ENCODE measurements at places on chromosomes 6 and 20.

DNA sequence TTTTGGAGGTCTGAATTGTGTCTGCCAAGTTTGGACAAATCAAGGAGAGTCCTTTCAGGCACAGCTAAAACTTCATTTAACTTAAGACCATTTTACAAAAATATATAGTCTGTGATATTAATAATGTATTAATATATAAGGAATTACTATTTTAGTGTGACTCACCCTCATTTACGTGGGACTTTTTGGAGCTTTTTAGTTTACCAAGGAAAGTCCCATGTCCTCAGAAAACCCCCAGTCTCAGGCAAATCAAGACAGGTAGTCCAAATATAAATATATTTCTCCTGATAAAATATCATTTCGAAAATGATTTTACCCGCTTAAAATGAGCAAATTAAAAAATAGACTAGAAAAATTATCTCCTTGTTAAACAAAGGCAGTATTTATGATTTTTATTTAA is 479.0 kb downstream of the PKHD1 start:
- no peak for DNase-seq

- no peak for DNase-seq
Measured at GRCh38 chr6:36586606-36587005, 7.6 kb upstream of the SRSF3 start.

GRCh38 chr20:19251506-19251905 is 39.1 kb downstream of the SLC24A3 start:
- no peak for DNase-seq

DNA sequence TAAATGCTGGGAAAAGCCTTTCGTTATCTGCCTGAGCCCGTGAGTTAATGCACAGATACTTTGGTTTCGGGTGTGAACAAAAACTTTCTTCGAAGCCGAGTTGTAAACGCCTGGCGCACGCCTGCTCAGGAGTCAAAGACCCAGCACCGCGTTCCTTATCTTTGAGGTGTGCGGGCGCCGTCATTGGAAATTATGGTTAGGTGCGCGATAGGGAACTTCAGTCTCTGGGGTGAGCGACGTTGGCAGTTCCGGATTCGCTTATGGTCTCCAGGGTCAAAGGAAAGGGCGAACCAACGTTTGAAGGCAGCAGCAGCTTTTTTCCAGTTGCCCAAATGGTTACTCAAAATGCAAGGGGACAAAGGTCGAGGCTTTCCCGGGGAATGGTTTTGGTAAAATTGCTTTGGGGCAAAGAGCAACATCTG is 853 bp downstream of the SLC22A3 start:
- no peak for DNase-seq

GRCh38 chr20:51331481-51331880 is 211.0 kb downstream of the NFATC2 start:
- no peak for DNase-seq

- no peak for DNase-seq
Measured at GRCh38 chr20:58670102-58670501, 19.0 kb downstream of the STX16 start.

DNA sequence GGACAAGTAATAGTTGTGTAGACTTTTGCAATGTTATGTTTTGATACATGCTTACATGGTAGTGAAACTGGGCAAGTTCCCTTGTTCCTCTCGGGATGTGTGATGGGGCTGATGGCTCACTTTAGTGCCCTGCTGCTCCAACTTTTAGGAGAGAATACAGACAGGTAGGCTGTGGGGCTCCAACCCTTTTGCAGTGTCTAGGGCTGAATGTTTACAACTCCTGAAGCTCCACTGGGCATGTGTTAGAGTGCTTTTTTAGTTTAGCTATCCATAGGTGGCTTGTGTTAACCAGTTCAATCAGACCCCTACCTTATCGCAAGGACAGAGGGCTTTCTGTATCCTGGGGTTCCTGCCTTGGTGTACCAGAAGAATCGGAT is 33.8 kb downstream of the SERPINB6 start:
- DNase-seq, result no peak

DNA sequence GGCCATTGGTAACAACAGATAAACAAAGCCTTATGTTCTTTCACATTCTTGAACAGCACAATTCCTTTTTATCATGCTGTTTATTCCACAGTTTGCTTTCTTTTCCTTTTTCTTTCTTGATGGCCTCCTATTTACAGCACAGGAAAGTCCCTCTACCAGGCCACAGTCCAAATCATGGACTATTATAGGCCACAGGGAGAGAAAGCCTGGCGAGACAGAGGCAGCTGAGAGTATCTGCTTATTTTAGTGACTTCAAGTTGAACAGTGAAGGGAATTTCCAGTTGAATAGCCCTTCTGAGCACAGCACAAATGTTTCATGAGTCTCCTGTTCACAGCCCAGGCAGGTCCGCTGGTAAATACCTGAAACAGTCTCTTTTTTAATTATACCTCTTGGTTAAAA is 263.7 kb upstream of the ARID1B start:
- no peak for DNase-seq

GRCh38 chr6:18507018-18507415 is 119.9 kb downstream of the RNF144B start:
- DNase-seq, result peak; percentile 88

- DNase-seq, result no peak
Measured at GRCh38 chr6:135328136-135328535, 147.0 kb downstream of the MYB start.

DNA sequence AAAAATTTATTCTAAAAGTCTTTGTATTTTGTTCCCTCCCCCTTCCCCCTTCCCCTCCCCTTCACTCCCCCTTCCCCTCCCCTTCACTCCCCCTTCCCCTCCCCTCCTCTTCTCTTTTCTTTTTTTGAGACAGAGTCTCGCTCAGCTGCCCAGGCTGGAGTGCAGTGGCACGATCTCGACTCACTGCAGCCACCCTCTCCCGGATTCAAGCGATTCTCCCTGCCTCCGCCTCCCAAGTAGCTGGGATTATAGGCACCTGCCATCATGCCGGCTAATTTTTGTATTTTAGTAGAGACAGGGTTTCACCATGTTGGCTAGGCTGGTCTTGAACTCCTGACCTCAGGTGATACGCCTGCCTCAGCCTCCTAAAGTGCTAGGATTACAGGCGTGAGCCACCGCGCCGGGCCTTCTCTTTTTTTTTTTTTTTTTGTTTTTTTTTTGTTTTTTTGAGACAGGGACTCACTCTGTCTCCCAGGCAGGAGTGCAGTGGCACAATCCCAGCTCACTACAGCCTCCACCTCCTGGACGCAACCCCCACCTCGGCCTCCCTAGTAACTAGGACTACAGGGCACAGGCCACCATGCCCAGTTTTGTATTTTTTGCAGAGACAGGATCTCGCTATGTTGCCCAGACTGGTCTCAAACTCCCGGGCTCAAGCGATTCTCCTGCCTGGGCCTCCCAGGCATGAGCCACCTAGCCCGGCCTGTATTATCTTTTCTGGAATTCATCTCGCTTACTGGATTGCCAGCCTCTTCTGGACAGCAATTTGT is 1.1 kb upstream of the AFG1L start:
- DNase-seq, result no peak

- DNase-seq, result no peak
Measured at GRCh38 chr20:10994991-10995700, 321.3 kb upstream of the JAG1 start.

GRCh38 chr6:138157986-138158638 is 3.6 kb upstream of the ARFGEF3 start:
- no peak for DNase-seq

GRCh38 chr6:72035486-72035885 is 149.1 kb downstream of the RIMS1 start:
- no peak for DNase-seq

- no peak for DNase-seq
Measured at GRCh38 chr6:149055195-149055899, 262.2 kb upstream of the TAB2 start.

GRCh38 chr6:43402820-43403219 is 24.5 kb upstream of the ABCC10 start:
- no peak for DNase-seq

DNA sequence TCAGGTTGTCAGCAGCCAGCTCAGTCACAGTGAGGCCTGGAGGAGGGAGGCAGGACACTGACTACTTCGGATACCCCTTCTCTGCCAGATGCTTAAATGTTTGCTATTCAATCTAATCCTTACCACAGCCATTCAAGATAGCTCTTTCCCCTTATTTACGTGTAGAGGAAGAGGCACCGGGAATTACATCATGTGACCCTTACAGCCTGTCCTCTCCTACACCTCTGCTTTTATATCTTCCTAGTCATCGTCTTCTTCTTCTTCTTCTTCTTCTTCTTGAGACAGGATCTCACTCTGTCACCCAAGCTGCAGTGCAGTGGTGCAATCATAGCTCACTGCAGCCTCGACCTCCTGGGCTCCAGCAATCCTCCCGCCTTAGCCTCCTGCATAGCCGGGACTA is 148.1 kb upstream of the NEDD9 start:
- DNase-seq, result no peak

DNA sequence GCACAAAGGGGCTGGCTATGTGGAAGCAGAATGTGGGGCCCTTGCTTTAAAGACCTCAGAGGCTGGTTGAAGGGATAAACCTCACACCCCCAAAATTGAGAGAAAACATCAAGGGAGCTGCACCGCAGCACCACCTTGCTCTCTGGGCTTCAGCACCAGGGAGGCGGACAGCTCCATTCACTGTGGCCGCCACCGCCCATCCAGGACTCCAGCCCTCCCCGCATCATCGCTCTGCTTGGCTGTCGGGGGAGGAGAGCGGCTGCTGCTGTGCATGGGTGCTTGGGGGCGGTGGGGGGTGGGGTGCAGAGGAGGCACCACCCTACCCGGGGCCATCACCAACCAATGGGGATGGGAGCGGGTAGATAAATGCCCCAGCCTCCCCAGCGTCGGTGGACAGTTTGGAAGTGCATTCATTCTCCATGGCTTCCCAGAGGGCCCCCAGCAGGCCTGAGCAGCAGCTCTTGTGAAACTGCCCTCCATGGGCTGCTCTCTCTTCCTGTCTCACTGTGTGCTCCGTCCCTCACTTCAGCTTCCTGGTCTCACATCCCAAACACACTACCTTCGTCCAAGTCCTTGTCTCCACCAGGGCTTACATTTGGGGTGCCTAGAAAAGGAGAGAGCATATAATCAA is 75.7 kb upstream of the BHLHE23 start:
- DNase-seq, result no peak

GRCh38 chr6:45074439-45074838 is 253.7 kb upstream of the RUNX2 start:
- DNase-seq, result no peak

GRCh38 chr6:48961781-48962415 is 501.2 kb downstream of the MMUT start:
- peak; percentile 16 for DNase-seq

DNA sequence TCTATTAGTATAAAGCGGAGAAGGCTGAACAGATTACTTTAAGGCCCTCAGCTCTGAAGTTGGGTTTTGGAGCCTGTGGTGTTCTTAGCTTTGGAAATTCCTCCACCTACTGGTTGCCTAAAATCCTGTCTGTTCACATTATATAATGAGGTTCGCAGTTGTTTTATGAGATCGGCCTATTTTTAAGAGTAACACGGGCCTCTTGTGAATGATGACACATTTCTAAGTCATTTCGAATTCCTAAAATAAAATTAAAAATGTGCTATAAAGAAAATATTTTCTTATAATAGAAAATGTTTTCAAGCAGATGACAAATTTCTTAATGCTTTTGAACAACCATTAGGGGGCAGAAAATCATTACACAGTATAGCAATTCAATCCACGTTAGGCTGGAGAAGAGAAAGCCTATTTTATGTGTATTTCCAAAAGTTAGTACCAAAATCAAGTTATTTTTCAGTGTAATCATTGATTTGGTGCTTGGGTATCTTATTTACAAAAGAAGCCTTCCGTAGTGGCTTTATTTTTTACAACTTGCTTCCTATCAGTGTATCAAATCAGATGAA is 15.8 kb upstream of the FAM8A1 start:
- DNase-seq, result peak; percentile 65

DNA sequence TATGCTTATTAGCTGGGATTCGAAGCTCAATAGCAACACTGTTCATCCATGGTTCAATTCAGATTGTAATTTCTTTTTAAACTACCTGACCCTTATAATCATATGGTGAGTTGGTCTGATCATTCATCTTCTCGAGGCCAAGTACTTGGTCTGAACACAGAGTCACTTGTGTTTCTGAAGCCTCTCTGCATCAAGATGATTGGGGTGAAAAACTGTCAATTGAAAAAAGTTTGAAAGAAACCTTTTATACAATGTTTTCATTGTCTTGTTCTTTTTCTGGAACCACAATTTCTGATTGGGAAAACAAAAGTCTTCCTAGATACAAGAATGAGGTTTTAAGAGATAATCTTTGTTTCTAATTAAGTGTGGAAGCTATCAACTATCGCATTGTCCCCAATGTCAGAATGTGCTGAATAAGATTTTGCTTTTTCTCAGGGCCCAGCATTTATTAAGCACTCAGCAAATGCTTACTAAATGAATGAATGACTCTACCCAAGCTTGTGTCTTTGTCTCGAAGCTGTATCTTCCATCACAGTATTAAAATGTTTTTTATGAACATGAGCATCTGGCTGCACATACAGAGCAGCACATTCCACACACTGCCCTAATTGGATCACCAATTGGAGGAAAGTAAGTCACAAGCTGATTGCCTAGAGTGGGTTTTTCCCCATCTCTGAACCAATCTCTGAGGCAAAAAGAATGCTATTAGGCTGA is 45.0 kb upstream of the MOXD1 start:
- no peak for DNase-seq

- DNase-seq, result no peak
Measured at GRCh38 chr6:125212377-125212776, 58.8 kb downstream of the TPD52L1 start.

- no peak for DNase-seq
Measured at GRCh38 chr6:96898241-96898851, 655 bp upstream of the NDUFAF4 start.

- DNase-seq, result no peak
Measured at GRCh38 chr20:58894652-58895447, 42.3 kb downstream of the GNAS start.

- peak; percentile 13 for DNase-seq
Measured at GRCh38 chr6:3471711-3472110, 14.9 kb upstream of the SLC22A23 start.
